NCI-H187 (cell line): ENCODE measurements at places on chromosomes 5 and 9.

DNA sequence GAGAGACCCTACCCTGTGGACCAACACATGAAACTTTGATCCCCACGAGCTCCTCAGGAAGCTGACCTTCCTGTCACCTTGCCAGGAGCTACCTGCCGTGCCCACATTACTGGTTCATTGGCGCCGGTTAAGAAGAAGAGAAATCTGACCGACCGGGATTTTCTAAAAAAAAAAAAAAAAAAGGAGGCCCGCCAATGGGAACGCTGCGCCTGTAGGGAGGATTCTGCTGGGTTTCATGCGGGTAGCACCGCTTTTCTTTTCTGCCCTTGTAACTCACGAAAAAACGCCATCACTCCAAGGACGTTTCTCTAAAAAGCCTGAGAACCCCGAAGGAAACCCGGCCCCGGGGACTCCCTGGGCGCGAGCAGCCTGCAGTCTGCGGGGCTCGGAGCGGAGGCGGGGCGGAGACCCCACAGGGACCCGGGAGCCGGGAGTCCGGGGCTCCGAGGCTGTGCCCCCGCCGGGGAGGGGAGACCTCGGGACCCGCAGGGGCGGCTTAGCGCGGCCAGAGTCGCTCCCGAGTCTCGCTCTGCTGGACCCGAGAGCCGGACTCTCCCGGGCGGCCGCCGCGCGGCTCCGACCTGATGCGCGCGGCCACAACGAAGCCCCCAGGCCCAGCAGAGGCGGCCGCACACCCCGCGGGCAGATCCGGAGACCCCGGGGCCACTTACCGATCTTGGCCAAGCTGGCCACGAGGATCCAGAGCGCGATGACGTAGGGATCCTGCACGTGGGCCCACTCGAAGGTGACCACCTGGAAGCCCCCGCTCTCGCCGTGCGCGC is 617 bp downstream of the SLC9A3 start:
- no peak for DNase-seq

- no peak for DNase-seq
Measured at GRCh38 chr9:33125871-33126823, 41.0 kb downstream of the B4GALT1 start.

GRCh38 chr5:619444-619843 is 7.3 kb downstream of the CEP72 start:
- DNase-seq = no peak

DNA sequence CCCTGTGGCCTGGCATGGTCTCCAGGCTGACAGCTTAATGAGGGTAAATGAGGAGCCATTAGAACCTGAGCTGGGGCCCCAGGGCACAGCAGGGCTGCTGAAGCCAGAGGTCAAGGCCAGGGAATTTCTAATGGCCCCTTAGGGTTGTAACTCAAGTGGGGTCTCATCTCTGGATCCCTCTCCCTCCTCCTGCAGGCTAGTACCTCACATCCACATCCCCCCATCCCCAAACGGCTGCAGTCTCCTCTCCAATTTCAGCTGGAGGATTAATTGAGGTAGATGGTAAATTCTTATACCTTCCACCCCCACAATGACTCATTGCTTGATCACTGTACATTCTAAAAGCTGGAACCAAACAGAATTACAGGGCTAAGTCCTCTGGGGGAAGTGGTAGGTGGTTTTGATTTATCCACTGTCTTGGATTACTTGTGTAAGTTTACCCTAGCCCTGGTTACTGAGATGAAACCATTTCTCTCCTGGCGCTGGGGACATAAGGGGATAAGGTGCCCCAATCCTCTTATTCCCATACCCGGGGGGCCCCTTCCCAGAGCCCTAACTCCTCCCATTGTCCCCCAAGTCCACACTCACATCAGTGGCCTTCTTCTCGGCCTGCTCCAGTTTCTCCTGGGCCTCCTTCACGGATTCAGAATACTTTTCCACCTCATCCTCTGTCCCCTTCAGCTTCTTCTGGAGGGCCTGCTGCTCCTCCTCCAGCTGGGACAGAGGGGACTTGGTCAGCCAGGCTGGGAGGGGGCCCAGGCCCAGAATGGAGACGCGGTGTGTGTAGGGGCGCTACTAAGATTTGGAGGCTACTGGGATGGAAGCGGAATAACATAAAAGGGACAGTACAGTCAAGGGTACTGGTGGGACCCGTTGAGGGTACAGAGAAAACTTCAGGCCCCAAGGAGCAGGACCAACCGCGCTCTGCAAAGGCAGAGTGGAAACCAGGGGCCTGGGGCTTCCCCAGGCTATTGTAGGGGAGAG is 875 bp downstream of the TPM2 start:
- DNase-seq = no peak
